ENCODE measurements at places on chromosomes 4 and X.

GRCh38 chr4:8201321-8201781 lies 2.3 kb downstream of the SH3TC1 start:
- no peak for DNase-seq

- no peak for DNase-seq
Observed at GRCh38 chrX:37509349-37509748, 62.1 kb upstream of the LANCL3 start.

DNA sequence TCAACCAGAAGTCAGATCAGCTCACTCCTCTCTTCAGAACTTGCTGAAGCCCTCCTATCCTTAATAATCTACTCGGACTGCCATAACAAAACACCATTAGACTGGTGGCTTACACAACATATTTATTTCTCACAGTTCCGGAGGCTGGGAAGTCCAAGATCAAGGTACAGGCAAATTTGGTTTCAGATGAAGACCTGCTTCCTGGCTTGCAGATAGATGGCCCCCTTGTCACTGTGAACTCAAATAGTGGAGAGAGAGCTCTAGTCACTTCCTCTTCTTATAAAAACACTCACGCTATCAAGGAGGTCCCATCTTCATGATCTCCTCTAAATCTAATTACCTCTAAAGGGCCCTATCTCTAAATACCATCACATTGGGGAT lies 125.1 kb downstream of the CAMK2D start:
- DNase-seq = no peak

DNA sequence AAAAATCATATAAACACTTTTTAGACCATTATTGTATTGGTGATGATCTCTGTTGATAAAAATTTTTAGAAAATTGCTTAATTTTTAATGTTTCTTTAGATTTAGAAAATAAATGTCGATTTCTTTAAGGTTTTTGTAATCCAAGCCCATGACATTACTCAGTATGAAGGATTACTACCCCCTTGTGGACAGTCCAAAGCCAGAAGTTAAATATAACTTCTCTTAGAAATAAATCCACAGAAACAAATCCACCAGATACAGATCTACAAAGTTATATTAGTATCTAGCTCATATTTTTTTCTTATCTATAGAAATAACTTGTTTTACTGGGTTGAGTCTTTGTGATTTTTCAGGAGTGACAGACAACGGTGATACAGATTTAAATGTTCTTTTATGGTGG lies 18.9 kb downstream of the TIFA start:
- no peak for DNase-seq

GRCh38 chr4:60241866-60242265 lies 958.3 kb upstream of the ADGRL3 start:
- DNase-seq = no peak

DNA sequence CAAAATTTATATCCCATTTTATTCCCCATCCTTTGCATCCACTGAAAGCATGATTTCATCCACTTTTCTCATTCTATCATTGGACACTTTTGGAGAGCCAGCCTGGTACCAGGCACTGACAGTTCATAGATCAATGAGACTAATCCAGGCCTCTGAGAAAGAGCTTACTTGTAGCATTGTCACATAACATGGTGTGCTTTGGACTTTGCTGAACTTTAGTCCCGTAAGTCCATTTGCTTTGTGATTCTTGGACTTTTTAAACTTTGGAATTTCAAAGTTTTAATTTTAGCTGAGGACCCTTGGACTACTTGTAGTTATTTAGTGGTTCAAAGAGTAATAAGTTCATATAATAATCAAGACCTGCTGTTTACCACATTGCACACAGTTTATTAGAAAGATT lies 11.5 kb downstream of the LIAS start:
- DNase-seq = no peak

DNA sequence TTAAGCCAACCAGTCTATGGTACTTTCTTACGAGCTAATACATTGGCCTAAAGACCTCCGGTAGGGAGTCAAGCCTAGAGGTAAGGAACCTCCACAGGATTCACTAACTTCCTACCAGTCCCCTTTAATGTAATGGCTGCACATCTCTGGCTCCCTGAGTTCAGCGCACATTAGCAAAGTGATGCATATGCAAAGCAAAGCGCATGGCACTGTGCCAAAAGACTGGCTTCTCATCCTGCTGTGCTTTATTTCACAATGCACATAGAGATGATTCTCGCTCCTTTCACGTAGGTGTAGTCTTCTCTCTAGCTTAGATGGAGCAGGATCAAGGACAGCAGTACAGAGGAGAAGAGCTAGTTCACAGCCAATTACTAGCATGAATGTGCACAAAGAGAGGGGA lies 14.6 kb upstream of the CLTRN start:
- DNase-seq = no peak

DNA sequence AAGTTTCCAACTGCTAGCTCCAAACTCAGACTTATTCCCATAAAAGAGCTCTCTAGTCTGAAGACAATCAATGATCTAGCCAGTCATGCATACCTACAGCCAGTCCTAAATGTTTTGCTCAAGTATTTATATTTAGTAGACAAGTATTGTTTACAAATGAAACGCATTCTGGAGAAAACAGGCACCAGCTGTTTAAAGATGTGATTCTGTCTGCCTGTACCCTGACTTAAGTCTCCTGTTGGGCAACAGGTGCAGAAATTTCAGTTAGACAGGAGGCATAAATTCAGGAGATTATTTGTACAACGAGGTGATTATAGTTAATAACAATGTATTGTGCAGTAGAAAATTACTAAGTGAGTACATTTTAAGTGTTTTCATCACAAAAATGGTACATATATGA lies 28.9 kb downstream of the LNX1 start:
- no peak for DNase-seq

- DNase-seq = no peak
Observed at GRCh38 chr4:38846015-38846414, 10.6 kb downstream of the TLR6 start.

GRCh38 chr4:183492791-183493222 lies 12.1 kb upstream of the ING2 start:
- no peak for DNase-seq

- no peak for DNase-seq
Observed at GRCh38 chr4:3112609-3113469, 38.4 kb downstream of the HTT start.

- DNase-seq = no peak
Observed at GRCh38 chrX:45164021-45164621, 36.6 kb downstream of the DIPK2B start.

DNA sequence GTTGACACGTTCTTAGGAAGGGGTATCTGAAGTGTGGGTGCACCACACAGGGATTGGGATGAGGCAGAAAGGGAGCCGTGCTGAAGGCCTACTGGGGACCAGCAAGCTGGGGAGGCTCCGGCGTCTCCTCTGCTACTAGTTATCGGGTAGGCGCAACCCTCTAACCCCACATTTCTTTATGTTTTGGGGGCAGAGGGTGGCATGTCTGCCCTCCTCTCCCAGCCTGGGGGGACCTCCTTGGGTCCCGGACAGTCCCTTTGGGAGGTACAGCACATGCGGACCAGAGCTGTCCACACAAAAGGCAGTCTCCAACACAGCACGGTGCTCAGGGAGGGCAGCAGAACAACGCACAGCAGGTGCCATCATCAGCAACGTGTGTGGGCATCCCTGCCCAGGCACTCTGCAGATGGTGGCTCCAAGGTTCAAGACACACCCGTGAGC lies 33.2 kb downstream of the WDR1 start:
- no peak for DNase-seq

- no peak for DNase-seq
Observed at GRCh38 chrX:38595801-38596200, 34.5 kb downstream of the TSPAN7 start.

DNA sequence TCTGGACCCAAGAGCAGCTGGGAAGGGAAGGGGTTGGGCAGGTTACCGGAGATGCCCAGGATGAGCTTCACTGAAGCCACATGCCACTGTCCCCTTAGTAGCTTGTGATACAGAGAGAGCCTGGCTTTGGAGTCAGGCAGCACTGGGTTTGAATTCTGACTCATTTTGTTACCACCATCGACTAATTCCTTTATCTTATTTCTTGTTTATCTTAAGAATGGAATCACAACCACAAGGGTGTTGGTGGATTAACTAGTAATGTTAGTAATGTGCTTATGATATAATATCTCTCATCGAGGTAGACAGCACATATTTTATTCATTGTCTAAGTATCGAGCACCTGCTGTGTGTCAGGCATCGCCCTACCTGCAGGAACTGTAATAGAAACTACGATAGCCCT lies 17.7 kb upstream of the STX18 start:
- no peak for DNase-seq

GRCh38 chr4:99447079-99447478 lies 11.9 kb upstream of the ADH7 start:
- DNase-seq = no peak

GRCh38 chrX:54181202-54181953 lies 1.7 kb downstream of the FAM120C start:
- no peak for DNase-seq

GRCh38 chrX:12910423-12911121 lies 4.2 kb downstream of the TLR8 start:
- no peak for DNase-seq

DNA sequence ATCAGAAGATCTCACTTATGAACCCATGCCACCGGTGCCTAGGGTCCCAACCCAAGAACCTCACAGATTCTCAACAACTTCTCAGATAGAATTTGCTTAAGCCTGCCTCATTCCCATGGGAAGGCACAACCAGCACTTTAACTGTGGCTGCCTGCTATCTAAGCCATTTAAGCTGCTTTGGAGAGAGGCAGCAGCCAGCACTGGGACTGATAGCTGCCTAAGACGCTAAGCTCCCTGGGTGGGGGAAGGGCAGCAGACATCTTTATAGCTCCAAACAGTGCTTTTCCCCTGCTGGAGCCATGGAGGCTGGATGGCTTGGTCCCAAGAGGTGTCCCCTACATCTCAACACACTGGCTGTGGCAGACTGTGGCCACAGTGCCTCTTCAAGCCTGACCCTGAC lies 1268.6 kb downstream of the FAM133A start:
- no peak for DNase-seq

DNA sequence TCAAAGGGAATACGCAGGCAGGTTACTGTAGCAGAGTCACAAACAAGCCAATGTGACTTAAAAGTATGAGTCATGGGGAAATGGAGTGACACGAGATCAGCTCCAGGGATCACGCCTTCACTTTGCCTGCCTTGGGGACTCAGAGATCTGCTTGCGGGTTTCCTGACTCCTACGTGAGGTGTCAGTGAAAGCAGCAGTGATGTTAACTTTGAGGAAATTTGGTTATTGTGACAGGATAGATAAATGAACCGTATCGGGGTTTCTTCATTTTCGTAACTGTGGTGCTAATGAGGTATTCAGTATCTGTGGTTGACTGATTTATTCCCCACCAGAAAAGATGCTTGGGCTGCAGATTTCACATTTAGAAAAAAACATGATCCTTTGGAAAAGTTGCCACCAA lies 383.3 kb upstream of the ZFP42 start:
- DNase-seq = no peak

GRCh38 chr4:179447308-179447707 lies 2005.1 kb upstream of the AGA start:
- no peak for DNase-seq

- no peak for DNase-seq
Observed at GRCh38 chr4:174717828-174718227, 111.2 kb downstream of the GLRA3 start.

- peak; percentile 66 for DNase-seq
Observed at GRCh38 chrX:19682712-19683331, 167.5 kb upstream of the MAP3K15 start.

DNA sequence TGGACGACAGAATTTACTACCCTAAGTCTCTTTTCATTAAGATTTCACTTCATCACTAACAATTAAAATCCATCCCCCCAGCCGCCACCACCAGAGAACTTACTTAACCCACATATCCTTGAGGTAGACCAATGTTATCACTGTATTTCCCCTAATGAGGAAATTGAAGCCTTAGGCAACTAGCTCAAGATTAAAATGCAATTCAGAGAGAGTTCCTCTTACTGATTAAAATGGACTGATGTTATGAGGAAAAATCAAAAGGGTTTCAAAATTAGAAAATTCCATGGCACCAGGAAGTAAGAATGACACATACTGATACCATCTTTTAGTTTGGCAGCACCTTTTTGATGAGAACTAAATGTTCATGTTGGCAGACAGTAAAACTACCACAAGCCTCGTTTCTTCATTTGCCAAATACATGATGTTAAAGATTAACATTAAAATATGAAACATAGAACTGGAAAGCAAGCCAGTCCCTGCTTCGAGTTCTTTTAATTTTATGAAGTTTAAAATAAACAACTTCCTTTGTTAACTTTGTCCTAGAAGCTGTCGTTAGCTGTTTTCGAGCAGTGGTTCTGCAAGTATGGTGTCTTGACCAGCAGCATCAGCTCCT lies 69.3 kb upstream of the CCDC160 start:
- DNase-seq = no peak

GRCh38 chrX:11585174-11585573 lies 80.5 kb downstream of the ARHGAP6 start:
- no peak for DNase-seq

- DNase-seq = no peak
Observed at GRCh38 chr4:142104041-142104440, 467.7 kb downstream of the IL15 start.

DNA sequence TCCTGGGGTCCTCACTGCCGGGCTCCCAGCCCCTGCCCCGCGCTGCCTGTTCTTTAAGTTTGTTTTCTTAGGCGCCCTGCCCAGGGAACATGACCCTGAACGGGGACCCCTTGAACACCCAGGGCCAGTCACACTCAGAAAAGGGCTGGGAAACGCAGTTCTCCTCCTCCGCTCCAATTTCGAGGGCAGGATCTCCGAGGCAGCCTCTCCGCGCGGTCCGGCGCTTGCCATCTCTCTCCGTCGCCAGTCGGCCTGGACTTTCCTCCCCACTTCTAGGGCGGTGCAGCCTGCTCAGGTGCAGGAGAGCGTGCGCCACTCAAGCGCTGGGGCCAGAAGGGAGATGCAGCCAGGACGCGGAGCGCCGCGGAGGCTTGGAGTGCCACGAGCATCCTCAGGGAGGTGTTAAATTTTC lies 9.9 kb downstream of the PRDM8 start:
- no peak for DNase-seq

GRCh38 chr4:17490575-17491059 lies 21.3 kb downstream of the QDPR start:
- no peak for DNase-seq

DNA sequence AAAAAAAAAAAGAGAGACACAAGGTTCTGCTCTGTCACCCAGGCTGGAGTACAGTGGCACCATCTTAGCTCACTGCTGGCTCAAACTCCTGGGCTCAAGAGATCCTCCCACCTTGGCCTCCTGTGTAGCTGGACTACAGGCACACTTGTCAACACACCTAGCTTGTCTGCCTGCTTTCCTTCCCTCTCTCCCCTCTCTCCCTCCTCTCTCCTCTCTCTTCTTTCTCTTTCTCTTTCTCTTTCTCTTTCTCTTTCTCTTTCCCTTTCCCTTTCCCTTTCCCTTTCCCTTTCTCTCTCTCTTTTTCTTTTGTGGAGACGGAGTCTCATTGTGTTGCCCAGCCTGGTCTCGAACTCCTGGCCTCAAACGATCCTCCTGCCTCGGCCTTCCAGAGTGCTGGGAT lies 132.1 kb downstream of the DIPK2B start:
- DNase-seq = no peak

Measured in stimulated activated CD8-positive, alpha-beta memory T cell treated with anti-CD3 and anti-CD28 coated beads, Interleukin-15, amount 100 ng/mL, for 48 hours (primary cell).